Activated CD4-positive, alpha-beta memory T cell treated with anti-CD3 and anti-CD28 coated beads, Interleukin-2, amount 10 ng/mL, durations not matched to agents 7 days and 5 days (primary cell): ENCODE measurements at places on chromosomes 7 and 10.

DNA sequence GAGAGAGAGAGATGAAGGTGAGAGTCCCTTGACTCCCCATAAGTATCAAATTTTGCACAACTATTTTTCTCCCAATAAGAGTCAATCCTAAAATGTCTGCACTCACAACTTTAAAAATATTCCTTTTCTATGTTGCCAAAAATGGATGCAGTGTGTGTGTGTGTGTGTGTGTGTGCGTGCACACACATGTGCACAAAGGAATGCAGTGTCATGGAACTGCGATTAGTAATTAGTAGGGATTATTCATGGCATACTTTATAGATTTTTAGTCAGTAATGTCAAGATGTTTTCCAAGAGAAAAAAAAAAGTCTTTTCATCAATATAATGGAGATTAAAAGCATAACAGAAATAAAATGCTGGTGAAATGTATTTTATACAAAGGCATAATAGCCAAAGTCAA, 179.1 kb upstream of the LRRTM3 start:
- no peaks in the 10 kb centered on the region for H3K4me1 ChIP-seq
- no peak overlapping the region for H3K27ac ChIP-seq
- DNase-seq, result no peak
- no peak overlapping the region for H3K4me3 ChIP-seq
- H3K27me3 ChIP-seq, result no peaks in the 10 kb centered on the region
- H3K36me3 ChIP-seq, result no peaks in the 10 kb centered on the region

DNA sequence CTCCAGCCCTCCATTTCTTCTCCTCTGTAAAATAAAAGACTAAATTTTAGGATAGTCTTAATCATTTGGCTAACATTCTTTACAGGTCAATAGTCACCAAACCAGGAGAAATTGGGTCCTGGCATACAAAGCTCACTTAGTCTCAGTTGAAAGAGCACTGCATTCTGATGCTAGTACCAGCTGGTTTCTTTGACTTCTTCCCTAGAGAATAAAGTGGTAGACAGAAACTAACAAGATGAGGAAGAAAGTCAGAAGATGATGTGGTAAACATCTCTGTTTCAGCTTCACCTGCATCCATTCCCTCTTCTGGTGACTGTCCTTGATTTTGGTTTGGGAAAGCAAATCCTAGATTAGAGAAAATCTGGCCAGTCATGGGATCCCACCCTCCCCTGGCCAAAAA, 37.2 kb downstream of the NKX2-3 start:
- DNase-seq, result no peak
- no peaks in the 10 kb centered on the region for H3K36me3 ChIP-seq
- no peaks in the 10 kb centered on the region for H3K4me1 ChIP-seq

DNA sequence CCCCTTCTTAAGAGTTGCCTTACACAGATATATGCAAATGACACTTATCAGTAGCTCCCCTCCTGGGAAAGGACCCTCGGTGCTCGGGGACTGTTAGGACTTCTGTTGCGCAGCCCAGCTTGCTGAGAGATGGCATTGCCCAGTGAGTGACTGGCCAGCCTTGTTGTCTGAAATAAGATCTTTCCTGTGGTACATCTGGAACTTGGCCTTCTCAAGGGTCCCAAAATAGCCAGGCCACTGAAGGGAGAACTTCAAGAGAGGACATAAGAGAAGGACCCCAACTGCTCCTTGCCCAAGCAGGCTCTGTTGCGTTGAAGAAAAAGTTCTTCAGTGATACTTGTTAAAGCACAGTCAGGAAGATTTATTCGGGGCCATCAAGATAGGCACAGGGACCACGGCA, 17.3 kb downstream of the BAG3 start:
- H3K27me3 ChIP-seq, result no peaks in the 10 kb centered on the region
- no peak overlapping the region for H3K4me3 ChIP-seq
- peaks cover 26% of the 10 kb centered on the region for H3K4me1 ChIP-seq

DNA sequence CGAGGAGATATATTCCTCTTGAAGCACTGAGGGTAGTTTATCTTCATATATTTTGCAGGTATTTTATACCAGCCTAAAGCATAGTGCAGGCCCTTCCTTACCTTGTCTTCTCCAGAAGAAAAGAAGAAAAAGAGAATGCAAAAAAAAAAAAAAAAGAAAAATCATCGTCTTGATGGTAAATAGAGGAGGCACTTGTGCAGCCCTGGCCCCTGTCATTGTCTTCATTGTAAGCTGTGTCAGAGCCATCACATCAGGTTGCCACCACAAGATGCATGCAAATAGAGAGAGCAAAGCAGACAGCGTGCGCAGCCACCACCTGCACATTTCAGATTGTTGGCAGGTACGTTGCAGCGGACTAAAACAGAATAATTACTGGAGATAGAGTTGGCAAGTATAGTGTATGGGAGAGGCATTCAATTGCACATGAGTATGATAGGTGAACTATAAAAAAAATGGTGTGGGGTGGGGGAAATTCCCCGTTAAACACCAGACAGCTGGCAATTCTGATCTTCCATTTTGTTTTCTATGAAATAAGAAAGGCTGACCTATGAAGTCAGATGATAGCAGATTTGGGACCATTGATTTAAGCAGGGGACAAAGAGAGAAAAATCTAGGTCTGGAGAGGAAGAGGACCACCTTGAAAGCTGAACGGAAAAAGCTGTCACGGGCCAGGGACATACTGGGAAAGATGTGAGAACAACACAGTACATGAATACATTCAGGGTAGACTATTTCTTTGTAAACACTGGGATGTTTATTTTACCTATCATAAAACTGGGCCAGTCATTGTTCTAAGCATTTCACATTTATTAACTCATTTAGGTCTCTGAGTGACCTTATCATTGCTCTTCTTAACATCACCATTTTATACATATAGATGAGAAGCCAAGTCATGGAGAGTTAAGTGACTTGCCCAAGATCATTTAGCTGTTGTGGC, 306.3 kb upstream of the SP8 start:
- H3K27me3 ChIP-seq, result no peaks in the 10 kb centered on the region
- H3K4me3 ChIP-seq, result no peak overlapping the region
- H3K27ac ChIP-seq, result no peak overlapping the region
- DNase-seq, result no peak
- no peaks in the 10 kb centered on the region for H3K36me3 ChIP-seq
- H3K4me1 ChIP-seq, result no peaks in the 10 kb centered on the region

DNA sequence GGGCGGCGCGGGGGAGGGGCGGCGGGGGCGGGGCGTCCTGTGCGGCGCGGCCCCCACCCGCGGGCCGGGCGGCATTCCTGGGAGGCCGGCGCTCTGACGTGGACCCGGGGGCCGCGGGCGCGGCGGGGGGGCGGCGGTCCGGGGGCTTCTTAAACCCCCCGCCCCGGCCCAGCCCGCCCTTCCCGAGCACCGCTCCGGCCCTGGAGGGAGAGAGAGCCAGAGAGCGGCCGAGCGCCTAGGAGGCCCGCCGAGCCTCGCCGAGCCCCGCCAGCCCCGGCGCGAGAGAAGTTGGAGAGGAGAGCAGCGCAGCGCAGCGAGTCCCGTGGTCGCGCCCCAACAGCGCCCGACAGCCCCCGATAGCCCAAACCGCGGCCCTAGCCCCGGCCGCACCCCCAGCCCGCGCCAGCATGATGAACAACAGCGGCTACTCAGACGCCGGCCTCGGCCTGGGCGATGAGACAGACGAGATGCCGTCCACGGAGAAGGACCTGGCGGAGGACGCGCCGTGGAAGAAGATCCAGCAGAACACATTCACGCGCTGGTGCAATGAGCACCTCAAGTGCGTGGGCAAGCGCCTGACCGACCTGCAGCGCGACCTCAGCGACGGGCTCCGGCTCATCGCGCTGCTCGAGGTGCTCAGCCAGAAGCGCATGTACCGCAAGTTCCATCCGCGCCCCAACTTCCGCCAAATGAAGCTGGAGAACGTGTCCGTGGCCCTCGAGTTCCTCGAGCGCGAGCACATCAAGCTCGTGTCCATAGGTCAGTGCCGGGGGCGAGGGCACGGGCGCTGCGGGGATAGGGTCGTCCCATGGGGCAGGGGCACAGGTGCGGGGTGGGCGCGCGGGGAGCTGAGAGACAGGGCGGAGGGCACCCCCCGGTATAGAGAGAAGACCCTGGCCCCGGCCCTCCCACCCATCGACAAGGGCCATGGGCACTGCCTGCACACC, at the start of gene FLNC:
FLNC (plus strand) TSS at position 176 of the 947 bp plus-strand sequence; CDS start at position 408, 232 bp downstream.
- peaks cover 8% of the 10 kb centered on the region for H3K4me1 ChIP-seq
- peaks cover 38% of the 10 kb centered on the region for H3K27me3 ChIP-seq
- H3K27ac ChIP-seq, result no peak within 1 kb of the TSS

- no peak overlapping the region for H3K4me3 ChIP-seq
- H3K27me3 ChIP-seq, result peaks cover 32% of the 10 kb centered on the region
- peaks cover 2% of the 10 kb centered on the region for H3K36me3 ChIP-seq
- no peak for DNase-seq
These were observed 197.6 kb upstream of the INHBA start for GRCh38 chr7:41900532-41900931.
